SHP77 (cell line): ENCODE measurements at places on chromosomes 6 and 20.

DNA sequence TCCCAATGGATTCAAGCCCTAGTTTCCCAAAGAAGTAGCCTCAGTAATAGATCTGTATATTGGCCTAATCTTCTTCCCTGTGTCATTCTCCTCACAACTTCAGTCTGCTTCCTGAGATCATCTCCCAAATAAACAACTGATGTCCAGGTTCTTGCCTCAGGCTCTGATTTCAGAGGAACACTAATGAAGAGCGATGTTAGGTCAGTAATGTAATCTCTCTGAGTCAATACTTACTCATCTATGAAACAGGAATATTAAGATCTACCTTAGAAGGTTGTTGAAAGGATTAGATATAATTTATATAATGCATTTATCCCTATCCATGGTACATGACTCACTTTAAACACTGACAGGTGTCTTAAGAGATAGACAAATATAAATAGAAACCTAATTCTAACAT, 246.0 kb upstream of the FLRT3 start:
- DNase-seq = peak; percentile 35

DNA sequence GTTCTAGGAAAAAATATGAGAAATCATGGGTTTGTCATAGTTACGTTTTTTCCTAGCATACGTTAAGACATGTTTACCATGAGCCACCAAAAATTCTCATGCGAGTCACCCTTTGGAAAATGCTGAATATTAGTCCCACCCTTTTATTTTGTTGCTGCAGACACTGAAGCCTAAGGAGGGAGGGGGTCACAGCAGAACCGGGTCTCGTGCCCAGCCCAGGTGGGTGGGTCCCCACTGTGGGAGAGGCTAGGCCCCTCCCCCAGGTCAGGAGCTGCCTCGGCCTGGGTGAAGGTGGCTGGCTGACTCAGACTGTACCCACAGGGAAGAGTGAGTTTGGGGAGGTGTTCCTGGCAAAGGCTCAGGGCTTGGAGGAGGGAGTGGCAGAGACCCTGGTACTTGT, 26.2 kb upstream of the SRF start:
- DNase-seq = no peak

DNA sequence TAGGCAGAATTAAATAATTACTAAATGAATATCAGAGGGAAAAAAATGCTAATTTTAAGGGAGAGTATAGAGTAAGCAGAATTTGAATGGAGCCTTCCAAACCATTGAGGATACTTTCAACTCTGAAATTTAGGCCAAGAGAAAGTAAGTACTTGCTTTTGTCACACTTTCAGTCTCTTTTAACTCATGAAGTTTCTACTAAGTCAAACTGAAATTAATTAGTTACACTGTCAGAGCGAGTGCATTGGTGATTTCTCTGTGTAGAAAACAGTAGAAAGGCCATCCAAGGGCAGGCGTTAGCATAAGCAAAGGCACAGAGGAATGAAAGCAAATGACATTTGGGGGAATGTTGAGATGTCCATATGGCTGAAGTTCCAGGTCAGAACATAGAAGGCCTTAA, 92.9 kb downstream of the PLEKHG1 start:
- no peak for DNase-seq

DNA sequence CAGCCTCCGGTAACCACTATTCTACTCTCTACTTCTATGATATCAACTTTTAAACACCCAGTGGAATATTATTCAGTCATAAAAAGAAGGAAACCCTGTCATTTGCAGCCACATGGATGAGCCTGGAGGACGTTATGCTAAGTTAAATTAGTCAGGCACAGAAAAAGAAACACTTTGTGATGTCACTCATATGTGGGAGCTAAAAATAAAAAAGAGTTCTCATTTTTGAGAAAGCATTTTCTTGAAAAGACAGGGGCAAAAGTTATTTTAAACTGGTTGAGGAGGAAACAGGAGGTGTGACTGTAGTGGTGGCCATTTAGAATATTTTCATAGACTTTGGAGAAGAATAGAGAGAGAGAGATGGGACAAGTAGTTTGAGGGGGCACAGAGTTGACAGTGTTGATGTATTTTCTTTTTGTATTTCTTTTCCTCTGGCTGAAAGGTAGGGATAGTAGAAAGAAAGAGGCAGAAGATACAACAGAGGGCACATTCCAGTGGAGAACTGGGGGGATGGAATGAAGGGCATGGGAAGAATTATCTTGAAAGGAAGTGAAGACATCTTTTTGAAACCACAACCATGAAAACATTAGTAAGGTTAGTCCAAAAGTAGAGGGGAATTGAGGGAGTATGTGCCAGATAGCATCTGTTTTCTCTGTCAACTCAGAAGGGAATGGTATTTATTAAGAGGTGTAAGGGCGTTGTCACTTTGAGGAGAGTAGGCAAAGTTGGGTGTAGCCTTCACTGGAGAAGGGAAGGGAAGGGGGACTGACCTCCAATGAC, 181.3 kb upstream of the GMDS start:
- no peak for DNase-seq

DNA sequence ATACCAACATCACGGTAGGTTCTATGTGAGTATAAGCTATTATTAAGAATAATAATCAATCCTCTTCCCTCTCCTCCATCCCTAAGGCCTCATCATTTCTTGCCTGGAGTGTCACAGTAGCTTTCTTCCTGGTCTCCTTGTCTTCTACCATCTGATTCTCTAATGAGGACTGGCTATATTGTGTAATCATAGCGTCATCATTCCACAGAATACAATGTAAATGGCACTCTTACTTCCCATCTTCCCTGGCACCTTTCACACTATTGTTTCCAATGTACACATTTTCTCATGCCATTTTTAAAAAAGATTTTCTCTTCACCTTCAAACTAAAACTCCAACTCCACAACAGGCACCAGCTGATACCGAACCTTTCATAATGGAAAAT, 2.2 kb upstream of the BTN3A2 start:
- no peak for DNase-seq

- DNase-seq = no peak
Measured at GRCh38 chr6:41373919-41374617, 38.7 kb downstream of the NCR2 start.

DNA sequence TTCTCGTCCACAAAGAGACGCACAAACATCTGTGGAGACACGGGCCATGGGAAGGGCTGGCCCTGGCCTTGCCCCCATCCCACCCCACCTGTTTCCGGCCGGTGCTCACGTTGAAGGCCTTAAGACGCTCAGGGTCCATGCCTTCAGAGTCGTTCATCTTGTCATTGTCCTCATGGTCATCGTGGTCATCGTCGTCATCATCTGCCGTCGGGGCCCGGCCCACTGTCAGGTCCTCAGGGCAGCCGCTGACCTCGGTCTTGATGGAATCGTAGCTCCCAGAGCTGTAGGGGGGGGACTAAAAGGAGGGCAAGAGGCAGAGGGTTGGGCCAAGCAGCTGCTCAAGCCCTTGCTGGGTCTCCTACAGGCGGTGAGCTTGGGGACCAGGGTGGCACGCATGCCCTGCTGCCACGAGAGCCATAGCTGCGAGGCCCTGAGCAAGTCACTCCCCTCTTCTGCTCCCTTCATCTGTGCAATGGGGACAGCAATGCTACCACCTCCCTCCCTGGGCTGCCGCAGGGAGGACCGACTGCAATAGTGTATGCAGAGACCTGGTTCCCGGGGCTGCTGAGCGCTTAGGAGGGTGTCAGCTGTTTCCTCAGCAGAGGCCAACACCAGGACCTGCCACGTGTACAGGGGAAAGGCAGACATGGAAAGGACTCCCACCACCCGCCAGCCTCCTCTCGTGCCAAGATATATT, 95.5 kb downstream of the ASXL1 start:
- DNase-seq = no peak

GRCh38 chr20:61776491-61777075, 289.1 kb downstream of the TAF4 start:
- DNase-seq = no peak

- DNase-seq = no peak
Measured at GRCh38 chr6:12875051-12875450, 158.5 kb downstream of the PHACTR1 start.

- peak; percentile 45 for DNase-seq
Measured at GRCh38 chr20:58651946-58652605, 993 bp downstream of the STX16 start.

- no peak for DNase-seq
Measured at GRCh38 chr6:105793130-105793529, 293.0 kb upstream of the PRDM1 start.

DNA sequence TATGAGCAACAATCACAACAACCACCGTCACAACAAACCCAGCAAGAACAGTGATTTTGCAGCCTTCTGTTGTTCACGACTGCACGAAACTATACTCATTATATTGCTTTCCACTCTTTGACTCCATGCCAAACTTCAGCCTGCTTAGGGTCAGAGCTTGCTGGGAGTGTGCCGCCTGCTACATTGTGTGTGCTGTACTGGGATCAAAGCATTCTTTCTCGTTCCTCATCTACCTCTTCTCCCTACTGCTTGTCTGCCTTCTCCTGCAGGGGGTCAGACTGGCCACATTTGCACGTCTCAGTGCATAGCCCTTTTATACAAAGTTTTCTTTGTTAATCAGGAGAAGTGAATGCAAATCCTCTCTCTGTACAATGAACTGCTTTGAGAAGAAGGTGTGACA, 401.6 kb upstream of the CITED2 start:
- no peak for DNase-seq

- no peak for DNase-seq
Measured at GRCh38 chr6:1315560-1316386, 3.9 kb downstream of the FOXQ1 start.

- DNase-seq = no peak
Measured at GRCh38 chr20:48862279-48862678, 34.5 kb upstream of the PREX1 start.

DNA sequence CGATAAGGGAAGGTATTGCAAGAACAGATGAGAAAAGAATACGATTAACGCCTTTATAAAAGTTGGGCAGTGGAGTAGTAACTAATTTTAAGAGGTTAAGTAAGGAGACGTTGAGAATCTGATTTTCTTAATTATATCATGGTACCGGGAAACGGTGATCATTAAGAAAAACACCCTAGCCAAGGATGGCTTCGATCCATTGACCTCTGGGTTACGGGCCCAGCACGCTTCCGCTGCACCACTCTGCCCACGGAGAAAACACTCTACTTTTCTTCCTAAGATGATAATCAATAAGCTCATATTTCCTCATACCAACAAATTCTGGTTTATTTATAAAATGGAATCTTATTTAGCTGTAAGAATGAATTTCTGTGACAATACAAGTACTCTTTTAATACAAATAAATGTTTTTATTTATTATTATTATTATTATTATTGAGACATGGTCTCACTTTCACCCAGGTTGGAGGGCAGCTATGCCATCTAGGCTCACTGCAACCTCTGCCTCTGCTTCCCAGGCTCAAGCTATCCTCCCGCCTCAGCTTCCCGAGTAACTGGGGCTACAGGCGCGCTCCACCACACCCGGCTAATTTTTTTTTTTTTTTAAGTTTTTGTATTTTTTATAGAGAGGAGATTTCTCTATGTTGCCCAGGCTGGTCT, 8.3 kb downstream of the POM121L2 start:
- no peak for DNase-seq

- peak; percentile 35 for DNase-seq
Measured at GRCh38 chr20:13644010-13644409, 5.3 kb upstream of the TASP1 start.

GRCh38 chr6:12436683-12437082, 146.5 kb downstream of the EDN1 start:
- DNase-seq = no peak

DNA sequence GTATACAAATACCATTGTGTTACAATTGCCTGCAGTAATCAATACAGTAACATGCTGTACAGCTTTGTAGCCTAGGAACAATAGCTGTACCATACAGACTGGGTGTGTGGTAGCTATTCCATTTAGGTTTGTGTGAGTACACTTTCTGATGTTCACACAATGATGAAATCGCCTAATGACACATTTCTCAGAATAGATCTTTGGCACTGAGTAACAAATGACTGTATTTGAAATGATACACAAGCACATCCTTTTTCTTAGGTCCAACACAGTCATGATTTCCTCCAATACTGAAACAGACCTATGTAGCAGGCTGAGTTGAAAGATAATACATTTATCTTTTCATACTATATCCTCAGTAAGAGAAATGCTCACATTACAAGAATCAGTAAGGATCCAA, 13.9 kb downstream of the KHDRBS2 start:
- no peak for DNase-seq

DNA sequence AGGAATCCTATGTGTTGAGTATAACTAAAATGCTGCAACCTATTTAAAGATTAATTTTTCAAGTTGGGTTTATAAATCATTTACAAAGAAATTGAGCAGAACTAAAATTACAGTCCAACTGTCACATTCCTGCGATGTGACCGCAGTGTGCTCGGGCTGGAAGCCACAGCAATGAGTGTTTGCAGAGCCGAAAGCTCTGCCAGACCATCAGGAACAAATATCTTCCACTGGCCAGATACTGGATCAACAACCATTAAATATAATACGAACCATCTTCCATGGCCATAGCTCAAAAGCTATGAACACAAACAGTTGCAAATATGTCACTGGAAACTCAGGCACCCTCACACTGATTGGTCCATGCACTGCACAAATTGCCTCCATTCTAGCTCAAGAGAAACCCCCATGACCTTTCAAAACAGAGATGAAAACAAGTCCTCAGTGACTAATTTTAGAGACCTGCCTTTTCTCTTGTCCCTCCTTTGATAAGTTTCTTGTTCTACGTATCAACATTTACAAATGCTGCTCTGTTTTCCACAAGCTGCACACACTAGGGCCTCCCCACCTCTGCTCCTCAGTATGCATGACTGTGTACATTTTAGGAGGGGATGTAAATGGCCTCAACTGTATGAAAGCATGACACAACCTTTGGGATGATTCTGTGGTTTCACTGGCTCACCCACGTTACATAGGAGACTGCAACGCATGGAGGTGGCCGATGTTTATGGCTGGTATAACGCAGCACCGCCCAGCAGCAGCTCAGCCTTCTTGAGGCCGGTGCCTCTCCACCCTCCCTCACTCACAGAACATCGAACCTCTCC, 171.7 kb downstream of the WDR27 start:
- DNase-seq = no peak

- no peak for DNase-seq
Measured at GRCh38 chr6:33978412-33979150, 167.3 kb downstream of the GRM4 start.

DNA sequence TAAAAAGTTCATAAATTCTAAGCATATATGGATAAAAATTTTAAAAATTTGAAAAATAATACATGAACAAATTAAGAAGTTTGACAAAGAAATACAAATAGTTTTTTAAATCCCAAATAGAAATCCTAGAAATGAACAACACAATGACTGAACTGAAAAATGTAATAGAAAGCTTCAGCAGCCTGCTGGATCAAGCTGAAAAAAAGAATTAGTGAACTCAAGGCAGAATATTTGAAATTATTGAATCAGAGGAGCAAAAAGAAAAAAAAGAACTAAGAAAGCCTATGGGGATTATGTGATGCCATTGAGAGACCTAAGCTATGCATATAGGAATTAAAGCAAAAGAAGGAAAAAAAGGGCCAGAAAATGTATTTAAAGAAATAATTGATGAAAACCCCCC, 39.9 kb upstream of the TFB1M start:
- no peak for DNase-seq
